ENCODE measurements at places on chromosomes 5 and 9.
A peak's percentile ranks its signal among the peaks of the same experiment; 100 is the strongest.

DNA sequence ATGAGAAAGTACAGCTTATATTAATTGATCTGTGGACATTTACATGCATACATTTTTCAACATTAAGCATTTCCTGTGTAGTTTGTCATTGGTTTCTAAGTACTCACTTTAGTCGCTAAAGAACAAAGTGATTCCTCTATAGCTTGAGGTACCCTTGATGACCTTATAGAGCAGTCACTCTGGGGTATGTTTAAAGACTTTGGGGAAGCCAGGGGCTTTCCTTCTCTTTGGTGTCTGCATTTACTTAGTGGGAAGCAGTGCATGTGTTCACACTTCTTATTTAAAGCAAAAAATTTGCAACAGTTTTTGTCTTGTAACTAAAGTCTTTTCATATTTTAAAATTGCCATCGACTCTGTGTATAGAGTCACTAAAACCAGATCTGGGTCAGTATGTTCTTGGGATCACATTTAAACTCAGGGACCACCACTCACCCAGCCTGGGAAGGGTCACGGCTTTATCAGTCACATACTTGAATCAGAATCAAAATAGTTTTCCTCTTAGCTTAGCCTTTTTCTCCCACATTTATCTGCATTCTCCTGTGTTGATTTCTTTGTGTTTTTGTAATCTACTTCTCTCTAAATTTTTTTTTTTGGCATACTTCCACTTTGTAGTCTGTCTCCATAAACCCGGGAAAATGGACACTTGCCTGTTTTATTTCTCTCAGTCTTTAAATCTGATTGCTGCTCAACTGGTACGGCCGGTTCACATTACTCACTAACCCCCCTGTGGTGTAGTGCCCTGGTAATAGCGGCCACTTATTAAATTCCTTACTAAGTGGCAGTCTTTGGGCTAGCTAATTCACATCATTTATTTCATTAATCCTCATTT lies 143.9 kb upstream of the FBN2 start:
- no peak for DNase-seq

GRCh38 chr5:161299053-161299452 lies 247.5 kb downstream of the GABRB2 start:
- no peak for DNase-seq

DNA sequence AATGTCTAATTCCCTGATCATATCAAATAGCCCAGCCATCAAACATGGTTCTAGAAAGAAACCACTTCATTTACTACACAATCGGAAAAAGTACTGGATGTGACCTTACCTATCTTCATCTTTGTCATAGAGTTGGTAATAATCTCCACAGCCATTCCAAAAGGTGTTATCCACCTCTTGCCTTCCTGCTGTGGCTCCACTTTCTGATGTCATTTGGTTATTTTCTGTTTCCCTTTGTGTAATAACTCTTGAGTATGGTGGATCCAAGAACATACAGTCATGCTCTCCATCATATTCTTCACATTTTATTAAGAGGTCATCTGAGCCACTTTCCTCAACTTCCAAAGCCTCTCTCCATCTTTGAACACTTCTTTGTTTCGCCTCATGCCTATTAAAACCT lies 31.7 kb downstream of the PJA2 start:
- DNase-seq, result no peak

DNA sequence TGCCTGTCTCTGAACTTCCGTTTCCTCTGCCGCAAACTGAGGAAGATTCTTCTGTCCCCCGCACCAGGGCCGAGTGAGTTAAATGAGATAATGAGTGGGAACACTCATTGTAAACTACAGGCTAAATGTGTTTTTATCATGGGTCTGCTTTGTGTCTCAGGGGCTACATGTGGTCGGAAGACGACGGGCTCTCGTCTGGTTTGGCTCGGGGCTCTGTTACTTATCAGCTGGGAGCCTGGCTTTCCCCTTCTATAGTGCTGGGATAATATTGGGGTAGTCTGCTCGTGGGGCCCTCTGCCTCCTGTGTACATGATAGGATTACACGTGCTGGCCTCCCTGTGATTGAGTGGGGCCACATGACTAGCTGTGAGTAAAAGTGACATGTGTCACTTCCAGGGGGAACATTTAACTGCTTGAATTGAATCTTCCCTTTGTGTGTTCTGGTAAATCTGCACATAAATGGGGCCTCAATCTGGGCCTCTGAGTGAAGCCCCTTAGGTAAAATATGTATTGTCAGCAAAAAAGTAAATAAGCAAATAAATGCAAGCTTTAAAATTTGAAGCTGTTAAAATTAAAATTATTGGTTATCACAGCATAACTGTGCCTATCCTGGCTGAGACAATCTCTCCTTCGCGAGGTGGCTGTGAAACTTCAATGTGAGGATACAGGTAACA lies 86.9 kb upstream of the SH3PXD2B start:
- DNase-seq, result no peak

DNA sequence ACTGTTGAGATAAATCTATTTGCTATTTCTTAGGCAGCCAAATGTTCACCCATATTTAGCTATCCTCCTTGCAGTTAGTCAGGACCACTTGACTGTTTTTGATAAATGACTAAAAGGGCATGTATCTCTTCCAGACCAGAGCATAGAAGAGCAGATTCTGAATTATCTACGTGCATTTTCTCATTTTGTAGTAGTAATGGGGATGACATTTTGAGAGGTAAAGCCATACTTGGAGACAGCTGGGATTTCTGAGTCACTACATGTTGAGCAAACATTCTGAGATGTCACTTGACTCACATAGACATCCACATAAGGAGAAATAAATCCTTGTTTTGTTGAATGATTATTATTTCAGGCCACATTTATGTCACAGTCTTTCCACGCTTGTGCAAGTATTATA lies 297.6 kb downstream of the CDH10 start:
- DNase-seq, result no peak

DNA sequence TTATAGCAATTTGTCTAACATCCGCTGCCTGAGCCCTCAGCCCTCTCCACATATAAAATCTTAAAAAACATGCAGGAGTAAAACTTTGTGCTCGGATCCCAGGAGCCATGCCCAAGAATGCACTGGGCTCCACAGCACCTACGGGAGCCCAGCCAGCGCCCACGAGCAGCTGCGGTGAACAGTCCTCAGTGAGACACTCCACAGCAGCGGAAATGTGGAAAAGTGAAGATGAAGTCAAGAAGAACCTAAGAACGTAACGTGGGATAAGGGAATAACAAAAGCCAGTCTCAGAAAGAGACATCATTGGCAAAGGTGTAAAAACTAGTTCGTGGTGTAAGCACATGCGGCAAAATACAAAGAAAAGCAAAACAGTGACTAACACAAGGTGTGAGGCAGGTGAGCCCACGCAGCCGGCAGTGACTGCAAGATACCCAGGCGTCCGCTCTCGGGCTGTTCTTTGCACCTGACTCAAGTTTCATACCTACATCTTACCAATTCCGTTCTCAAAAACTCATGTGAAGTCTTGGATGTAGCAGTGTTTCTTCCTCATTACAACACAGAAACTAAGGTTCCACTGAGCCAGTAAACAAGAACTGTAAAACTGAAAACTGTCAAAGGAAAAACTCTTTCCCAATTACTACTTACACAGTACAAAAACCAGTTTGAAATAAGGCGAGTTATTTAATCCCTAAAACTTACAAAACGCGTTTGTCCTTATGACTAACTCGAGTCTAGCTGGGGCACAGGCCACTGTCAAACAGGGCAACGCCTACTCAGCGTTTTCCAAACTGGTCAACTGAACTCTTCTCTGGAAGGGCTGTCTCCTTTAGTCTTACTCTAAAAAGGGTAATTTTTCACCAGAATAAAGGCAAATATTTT lies 1.7 kb downstream of the CAMSAP1 start:
- peak; percentile 38 for DNase-seq

GRCh38 chr9:130477564-130477963 lies 32.8 kb downstream of the ASS1 start:
- DNase-seq, result no peak

DNA sequence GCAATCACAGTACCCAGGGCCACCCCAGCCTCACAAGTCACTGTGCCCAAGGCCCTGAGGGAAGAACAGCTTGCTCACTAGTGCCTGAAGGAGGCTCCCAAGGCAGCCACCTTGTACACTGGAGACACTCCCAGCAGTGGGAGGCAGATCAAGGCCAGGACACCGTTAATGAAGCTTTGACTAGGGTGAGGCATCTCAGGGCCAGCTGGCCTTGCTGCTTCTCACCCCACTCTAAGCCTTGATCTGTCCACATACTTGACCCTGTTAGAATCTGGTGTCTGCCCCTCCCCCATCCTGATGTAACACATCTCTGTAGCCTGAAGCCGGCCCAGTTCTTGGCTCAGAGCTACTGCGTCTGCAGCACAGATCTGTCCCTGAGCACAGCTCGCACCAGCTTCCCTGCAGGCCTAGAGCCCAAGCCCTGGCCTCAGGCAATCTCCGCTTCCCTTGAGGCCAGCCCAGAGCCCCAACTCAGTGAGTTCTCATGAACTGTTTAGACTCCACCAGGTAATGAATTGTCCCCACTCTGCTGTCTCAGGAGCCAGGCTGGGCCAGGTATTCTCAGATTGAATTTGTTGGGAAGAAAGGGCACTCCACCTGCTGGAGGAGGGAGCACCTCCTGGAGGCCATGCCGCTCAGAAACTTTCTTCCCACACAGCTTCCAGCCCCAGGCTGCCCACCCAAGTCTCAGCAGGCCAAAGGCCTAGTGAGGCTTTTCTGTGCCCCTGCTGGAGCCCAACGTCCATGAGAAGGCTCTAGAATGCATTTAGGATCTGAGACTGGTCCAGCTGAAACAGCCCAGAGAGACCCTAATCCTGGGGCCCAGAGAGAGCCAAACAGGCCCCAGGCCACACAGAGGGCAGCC lies 13.4 kb upstream of the JADE2 start:
- no peak for DNase-seq

DNA sequence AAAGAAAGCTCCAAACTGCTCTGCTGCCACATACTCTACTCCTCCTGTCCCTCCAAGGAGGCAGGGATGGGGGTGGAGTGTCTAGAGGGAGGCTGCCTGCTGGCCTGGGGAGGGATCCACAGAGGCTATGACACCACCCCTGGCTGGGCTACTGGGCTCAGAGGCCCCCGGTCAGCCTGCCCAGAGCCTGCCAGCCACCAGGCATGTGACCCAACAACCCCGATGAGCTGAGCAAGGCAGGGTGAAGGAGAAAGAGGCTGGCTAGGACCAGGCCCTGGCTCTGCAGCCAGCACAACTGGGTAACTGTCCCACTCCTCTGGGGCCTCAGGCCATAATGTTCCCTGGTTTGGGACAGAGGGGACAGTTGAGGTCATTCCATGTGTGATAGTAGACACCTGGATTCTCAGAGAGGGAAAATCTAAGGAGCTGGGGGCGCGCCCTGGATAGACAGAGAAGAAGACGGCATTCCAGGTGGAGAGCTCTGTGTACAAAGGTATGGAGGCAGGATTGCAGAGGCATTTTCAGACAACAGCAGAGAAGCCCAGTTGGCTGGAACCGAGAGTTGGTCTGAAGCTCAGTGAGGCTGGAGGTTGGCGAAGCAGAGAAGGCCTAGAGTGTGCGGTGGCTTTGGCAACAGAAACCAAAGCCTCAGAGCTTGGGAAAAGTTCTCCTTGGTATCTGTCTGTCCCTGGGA lies 33.8 kb upstream of the IL17B start:
- DNase-seq, result no peak

DNA sequence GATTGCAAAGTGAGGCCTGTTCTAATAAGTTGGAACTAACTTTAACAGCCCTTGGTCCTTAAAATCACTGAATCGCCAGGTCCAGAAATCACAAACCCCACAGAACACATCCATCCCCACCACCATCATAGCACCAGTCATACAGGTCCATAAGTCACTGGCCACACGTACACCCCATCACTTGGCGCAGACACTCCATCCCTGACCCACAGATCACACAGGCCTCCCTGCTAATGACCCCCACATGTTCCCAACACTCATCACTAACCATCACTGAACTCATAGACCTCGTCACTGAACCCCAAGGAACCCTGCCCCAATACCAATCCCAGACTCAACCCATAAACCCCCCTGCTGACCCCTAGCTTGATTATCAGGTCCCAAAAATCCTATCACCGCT lies 41.2 kb upstream of the ZNF300 start:
- no peak for DNase-seq

DNA sequence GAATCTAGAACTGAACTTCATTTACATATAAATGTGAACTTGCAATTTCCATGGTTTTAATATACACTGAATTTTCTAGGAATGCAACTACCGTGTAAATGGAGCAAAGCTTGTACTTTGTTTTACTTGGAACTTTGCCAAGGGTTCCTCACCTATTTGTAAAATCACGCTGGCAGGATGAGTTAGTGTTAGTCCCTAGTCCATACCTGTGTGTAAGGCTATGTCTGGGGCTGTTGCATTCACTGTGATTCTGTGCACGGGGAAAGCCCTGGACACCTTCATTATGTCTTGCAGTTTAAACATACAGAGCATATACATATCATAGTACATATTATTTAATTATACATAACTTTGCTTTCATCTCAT lies 119.9 kb downstream of the PAX5 start:
- DNase-seq, result no peak

GRCh38 chr9:133676450-133676849 lies 40.3 kb downstream of the DBH start:
- no peak for DNase-seq

DNA sequence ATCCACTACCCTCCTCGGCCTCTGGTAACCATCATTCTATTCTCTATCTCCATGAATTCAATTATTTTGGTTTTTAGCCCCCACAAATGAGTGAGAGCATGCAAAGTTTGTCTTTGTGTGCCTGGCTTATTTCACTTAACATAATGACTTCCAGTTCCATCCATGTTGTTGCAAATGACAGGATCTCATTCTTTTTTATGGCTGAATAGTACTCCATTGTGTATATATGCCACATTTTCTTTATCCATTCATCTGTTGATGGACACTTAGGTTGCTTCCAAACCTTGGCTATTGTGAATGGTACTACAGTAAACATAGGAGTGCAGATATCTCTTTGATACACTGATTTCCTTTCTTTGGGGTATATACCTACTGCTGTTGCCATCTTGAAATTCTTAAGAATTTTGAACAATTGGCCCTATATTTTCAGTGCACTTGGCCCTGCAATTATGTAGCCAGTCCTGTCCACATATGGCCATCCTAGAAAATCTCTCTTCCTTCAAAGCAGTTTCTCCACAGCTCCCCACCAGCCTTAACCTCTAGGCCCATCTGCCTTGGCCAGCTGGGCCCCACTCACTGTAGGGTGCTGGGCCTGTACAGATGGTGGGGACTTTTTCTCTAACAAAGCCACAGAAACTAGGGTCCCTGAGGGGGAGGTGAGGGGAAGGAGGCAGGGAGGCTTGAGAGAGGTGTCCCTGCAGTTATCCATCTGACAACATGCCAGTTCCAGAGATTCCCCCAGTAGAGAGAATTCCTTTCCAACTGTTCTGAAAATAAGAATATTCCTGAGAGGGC lies 81.9 kb upstream of the LHFPL2 start:
- DNase-seq, result no peak

DNA sequence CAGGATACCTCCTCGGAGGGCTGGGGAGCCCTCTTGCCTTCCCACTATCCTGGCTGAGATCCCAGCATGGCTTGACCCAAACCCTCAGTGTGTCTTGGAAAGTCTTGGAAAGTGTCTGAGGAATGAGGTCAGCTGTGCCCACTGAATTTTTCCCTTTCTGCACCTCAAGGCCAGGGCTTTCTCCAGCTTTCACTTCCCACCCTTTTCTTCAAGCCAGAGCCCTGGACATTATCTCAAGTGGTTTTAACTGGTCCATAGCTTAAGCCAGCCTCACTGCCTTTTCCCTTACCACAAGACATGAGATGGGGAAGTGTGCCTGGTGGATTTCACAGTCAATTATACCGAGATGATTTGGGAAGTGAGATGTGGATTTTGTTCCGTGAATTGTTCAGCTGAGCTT lies 35.7 kb upstream of the LHX2 start:
- DNase-seq, result no peak
